MCF 10A (cell line): ENCODE measurements at places on chromosomes 11 and 22. TPM values are rescaled to one million over a fixed set of nuclear protein-coding genes. Genes with fewer than 3 reads are reported as not detected.

GRCh38 chr11:120715239-120715638 is 203.7 kb downstream of the GRIK4 start:
- DNase-seq = no peak

GRCh38 chr11:11171854-11172253 is 181.2 kb downstream of the CSNK2A3 start:
- DNase-seq = no peak

GRCh38 chr11:45085646-45086501 is 60.6 kb upstream of the PRDM11 start:
- DNase-seq = no peak

Gene DSCAML1
- total RNA-seq = not detected in 2 replicates

Gene RBM14
- 78.1 and 88.3 TPM in 2 replicates for total RNA-seq

Gene TRIM6
- total RNA-seq = 0.74 and 0.75 TPM in 2 replicates

Gene CDKN1C
- total RNA-seq = 5.7 and 6.9 TPM in 2 replicates
